ENCODE measurements at places on chromosomes 4 and X. TPM values are rescaled to one million over a fixed set of nuclear protein-coding genes. Genes with fewer than 3 reads are reported as not detected.

DNA sequence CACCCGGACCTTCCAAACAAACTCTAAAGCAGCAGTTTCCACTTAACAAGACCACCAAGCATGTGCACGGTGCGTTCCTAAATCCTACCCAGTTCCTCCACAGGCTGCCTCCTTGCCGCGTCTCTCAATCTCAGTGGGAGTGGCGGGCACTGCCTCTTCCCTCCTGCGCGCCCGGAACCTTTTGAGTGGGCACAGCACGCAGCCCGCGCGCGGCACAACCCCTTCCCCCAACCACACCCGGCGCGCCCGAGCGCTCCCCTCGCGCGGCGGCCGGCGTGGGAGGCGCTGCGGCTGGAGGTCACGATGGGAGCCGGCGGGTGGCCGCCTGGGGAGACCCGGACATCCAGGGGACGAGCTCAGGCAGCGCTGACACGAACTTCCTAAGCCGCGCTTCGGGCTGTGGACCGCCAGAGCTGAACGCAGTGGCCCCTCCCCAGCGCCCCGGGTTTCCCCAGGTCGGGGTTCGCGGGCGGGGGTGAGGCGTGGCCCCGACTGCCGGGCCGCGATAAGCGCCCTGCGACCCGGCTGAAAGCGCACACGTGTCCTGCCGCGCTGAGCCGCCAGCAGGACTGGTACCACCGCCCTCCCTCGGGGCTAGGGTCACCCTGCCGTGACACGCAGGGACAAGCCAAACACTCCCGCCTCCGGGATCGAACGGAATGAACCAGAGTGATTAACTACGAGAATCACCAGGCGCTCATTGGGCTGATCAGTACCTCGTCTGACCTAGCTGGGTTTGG lies at the start of gene ABCG2:
ABCG2 (minus strand) TSS at position 151 of the 740 bp plus-strand sequence. CDS start 18,644 bp downstream, outside the sequence.
- DNase-seq, result peak; percentile 16

- no peak for DNase-seq
Observed at GRCh38 chr4:101953949-101954348, 163.4 kb downstream of the BANK1 start.

- no peak for DNase-seq
Observed at GRCh38 chr4:4752576-4753401, 106.7 kb upstream of the MSX1 start.

- no peak for DNase-seq
Observed at GRCh38 chrX:105323928-105324327, 103.4 kb upstream of the TEX13A start.

DNA sequence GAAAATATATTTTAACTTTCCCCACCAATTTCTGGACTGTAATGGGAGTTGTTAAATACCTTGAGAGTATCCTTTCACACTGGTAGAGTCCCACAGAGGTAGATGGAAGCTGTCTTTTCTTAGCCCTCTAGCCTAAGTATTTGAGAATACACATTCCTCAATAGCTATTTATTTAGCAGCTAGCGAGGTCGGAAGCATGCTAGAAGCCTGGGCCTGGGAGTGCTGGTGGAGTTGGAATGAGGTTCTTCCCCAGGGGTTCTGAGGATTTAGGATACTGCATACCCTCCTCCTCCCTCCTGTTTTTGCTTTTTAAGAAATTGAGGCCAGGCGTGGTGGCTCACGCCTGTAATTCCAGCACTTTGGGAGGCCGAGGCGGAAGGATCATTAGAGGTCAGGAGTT lies 999 bp upstream of the KLHL15 start:
- DNase-seq, result no peak

SCFD2 gene
- polyA plus RNA-seq, result 7.5 TPM

DNA sequence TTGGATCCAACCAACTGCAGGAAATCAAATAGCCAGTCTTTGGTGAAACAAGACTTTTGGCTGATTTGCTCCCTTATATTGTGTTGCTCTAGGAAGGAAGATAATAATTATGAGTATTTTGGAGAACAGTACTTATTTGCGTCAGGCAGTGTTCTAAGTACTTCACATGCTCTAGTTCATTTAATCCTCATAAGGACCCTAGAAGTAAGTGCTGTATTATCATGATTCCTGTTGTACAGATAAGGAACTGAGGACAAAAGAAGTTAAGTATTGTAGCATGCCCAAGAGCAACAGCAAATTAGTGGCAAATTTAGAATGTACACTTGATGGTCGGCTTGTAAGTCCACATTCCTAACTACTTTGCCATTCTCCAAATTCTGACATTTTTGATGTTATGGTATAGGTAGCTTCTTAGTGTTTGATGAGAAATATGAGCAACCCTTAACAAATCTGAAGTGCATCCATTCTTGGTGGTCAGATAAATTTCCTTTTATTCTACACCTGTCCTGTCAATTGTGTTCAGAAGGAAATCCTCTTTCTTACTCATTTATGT lies 72.0 kb downstream of the SPRY1 start:
- DNase-seq, result no peak

- DNase-seq, result no peak
Observed at GRCh38 chr4:166091912-166092510, 219.0 kb downstream of the TLL1 start.

CCDC160 gene
- polyA plus RNA-seq, result not detected

DNA sequence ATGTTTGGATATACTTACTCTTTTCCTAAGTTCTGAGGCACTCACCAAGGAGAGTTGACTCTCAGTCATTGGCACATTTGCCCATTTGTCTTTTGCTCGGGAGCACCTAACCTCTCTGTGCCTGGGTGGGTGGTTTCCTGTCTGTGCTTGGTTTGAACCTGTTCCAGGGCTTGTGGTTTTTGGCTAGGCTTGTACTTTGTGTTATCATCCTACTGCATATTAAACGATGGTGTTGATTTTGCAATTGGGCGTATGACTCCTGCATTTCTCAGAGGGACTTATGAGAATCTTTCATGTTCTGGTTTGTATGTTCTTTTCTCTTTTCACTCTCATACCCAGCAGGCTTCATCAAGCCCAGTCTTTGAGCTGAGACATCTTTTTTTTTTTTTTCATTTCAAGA lies 161.7 kb downstream of the BTC start:
- peak; percentile 9 for DNase-seq

CD40LG gene
- 0.06 TPM for polyA plus RNA-seq

DNA sequence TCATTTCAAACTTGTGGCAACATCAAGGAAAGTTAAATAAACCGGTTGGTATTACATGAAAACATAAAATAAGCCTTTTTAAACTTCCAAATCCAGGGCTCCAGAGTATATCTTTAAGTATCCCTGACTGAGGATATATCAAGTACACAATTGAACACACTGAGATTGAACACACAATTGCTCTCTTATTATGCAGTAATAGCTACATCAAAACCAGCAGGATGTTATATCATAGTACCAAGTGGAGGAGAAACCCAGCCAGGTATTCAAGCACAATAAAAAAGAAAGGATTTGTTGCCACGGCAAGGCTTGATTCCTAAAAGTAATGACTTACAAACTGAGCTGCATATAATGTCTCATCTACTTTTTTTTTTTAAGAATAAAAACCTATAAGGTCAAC lies 605.8 kb downstream of the SPOCK3 start:
- no peak for DNase-seq

TRMT10A gene
- polyA plus RNA-seq, result 4.0 TPM
